ENCODE measurements at places on chromosomes 11 and 22.

DNA sequence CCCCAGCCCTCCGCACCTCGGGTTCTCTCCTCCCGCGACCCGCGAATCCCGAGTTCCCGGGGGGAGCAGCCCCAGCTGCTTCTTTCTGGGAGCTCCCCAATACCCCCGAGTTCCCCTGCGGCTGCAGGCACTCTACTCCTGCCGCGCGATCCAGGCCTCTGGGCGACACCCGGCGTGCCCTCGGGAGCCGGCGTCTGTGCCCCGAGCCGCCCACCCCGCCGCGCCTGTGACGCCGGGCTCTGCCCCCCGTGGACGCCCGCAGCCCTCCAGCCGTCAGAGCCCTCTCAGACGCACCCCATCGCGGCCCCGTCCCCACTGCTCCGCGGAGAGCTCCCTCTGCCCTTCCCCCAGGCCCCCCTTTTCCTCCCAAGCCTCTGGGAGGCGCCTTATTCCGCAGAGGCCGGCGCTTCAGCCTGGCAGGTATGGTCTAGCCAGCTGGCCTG is 422 bp downstream of the GLB1L2 start:
- DNase-seq, result no peak

- peak; percentile 63 for DNase-seq
Measured at GRCh38 chr22:36405671-36406538, 18.1 kb upstream of the MYH9 start.

DNA sequence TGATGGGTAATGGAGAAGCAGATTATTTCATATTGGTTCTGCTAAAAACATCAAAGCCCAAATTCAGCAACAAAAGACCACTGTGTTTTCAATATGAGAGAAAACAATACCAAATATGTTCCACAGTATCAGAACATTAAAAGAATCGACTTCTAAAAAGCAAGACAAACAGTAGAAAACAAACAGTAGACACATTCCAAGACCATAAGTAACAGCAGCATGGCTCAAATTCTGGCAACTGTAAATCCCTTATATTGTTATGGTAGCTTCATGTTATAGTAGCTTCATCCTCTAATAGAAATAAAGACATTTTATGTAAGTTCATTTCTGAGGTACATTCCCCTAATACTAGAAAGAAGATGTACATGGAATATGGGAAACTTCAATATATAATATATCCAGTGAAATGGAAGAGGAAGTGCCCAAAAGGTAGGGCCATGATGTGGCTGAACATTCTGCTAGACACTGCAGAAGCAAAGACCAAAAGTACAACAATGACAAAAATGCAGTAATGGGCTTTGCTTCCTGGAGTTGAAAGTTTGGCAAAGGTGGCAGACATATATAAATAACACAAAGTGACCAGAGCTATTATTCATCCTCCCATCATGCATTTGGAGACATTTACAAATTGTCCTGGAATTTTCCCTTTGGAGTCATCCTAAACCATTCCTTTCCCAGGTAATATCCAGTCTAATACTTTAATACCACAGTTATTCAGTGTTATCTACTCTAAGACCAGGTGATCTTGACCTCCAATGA is 299.9 kb downstream of the DCDC1 start:
- no peak for DNase-seq

DNA sequence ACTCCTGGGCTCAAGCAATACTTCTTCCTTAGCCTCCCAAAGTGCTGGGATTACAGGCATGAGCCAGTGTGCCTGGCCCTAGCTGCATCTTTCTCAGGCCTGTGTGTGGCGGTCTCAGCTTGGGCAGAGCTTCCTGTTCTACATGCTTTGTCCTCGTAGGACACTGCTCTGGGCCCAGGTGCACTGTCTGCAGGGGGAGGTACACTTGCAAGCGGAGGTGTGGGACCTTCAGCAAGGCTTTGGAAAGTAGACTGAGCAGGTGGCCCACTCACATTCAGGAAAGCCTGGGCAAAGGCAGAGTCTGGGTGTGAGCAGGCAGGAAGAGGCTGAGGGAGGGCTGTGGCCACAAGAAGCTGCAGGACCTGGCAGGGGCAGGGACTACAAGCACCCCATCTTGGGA is 33.6 kb upstream of the SUSD2 start:
- no peak for DNase-seq

DNA sequence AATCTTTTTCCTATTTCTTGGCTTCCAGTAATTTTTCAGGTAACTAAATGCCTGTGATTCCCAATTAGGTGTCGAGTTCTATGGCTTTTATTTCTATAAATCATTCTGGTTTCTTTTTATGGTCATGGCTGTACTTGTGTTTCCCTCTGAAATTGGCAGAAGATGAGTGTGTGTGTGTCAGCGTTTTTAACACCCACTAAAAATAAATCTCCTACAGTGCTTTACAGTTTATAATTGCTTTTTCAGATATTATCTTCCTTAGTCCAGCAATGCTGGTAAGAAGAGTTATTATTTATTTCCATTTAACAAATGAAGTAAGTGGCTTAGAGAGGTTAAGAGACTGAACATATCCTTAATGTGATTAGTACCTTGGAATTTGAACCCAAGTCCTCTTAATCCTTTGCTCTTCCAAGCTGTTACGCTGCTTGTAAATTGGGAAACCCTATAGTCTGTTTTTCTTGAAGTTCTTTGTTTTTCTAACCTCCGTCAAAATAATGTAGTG is 125.2 kb downstream of the TEAD1 start:
- DNase-seq, result no peak

GRCh38 chr11:2741377-2742131 is 41.8 kb upstream of the KCNQ1OT1 start:
- no peak for DNase-seq

DNA sequence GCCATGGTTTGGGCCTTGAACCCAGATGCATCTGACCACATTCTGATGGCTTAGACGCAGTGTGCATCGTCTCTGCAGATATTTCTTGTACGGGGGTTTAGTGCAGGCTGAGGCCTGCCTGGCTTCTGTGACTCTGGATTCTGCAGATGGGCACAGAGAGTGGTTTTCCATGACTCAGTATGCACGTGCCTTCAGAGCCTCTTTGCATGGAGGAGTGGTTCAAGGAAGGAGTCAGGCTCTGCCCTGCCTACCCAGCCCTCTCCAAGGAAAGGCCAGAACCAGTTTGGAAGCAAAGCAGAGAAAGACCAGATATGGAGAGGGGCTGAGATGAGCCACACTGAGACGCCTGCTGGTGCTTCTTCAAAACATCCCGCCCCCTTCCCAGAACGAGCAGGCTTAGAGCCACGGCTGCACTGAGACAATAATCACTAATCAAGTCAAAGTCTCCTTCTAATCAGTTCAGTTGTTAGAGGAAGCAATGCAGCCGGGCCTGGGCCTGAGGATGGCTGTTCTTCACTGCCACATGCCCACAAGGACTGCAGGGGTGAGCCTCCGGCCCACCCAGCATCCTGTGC is 308.9 kb downstream of the NXPE2 start:
- no peak for DNase-seq

DNA sequence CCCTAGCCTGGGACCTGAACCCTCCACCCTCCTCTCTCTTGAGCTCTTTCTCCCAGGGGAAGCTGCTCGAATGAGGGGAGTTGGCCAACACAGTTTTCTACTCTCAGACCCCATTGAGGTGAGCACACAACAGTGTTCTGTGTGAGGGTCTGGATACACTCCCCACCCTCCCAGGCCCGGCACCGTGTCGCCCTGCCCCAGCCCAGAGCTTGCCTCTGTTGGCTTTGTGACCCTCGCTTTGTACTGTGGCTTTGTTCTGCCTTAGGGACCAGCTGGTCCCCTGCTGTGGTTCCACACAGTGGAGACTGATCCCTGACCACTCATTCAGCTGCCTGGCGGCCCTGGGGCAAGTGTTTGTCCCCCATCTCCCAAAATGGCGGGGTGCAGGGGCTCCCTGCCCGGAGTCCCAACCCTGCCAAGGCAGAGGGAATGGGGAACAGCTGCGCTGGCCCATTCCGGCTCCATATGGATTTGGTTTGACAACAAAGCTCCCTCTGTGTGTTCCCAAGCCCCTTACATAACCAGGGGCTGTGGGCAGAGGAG is 8.3 kb downstream of the ST3GAL4 start:
- DNase-seq, result no peak
